Esophagus squamous epithelium (tissue), 5 donors: ENCODE measurements at places on chromosomes 13 and 19. TPM values are rescaled to one million over a fixed set of nuclear protein-coding genes. Genes with fewer than 3 reads are reported as not detected.

Gene KLK4
- total RNA-seq: not detected

DNA sequence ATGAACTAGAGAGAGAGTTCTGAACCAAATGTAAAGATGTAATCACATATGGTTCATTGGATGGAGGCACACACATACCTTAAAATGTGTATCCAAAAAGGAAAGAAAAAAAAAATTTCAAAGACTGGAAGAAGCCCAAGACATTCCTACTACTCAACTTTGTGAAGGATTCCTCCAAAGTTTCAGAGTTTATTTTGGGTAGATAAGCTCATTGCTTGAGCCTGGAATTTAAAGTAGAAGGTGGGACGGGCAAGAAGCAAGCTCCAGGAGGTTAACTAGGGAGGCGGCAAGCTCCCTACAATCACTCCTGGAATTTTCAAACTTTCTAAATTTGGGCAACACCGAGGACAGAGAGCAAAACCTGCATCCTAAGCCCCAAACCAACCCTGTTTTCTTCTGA, 1.9 kb downstream of the TSHZ3 start:
- H3K4me3 ChIP-seq: no peak overlapping the region
- DNase-seq: no peak
- peaks cover 25% of the 10 kb centered on the region for H3K4me1 ChIP-seq
- H3K27ac ChIP-seq: no peak overlapping the region
- H3K27me3 ChIP-seq: peaks cover 49% of the 10 kb centered on the region
- no peaks in the 10 kb centered on the region for H3K36me3 ChIP-seq

Gene ZNF429
- 13.7 TPM for total RNA-seq

DNA sequence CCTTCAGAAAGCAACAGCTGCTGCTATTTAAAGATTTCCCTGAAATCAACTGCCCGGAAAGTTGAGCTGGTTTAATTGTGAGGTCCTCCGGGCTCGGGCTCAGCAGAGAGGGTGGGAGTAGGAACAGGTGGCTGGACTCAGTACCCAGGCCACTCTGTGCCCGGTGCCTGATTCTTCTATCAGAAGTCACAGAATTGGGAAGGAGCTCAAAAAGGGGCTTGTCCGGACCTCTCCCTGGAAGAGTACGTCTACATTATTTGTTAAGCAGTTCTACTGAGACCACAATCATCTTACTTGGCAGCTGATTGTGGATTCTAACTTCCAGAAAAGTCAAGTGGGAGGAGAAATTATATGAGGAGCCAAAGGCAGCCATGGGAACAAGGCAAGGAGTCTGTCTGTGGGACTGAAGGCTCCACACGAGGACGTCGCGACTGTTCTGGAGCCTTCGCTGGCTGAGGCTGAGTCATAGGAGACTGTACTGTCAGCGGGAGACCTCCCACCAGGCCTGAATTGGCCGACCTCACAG, 91.7 kb upstream of the ANKRD10 start:
- no peak for DNase-seq
- no peaks in the 10 kb centered on the region for H3K27me3 ChIP-seq
- H3K4me3 ChIP-seq: no peak overlapping the region
- H3K4me1 ChIP-seq: peaks cover 5% of the 10 kb centered on the region
- H3K36me3 ChIP-seq: no peaks in the 10 kb centered on the region
- H3K27ac ChIP-seq: peak overlapping the region; percentile 53

GRCh38 chr13:60733933-60734332, 336.9 kb downstream of the TDRD3 start:
- H3K27me3 ChIP-seq: no peaks in the 10 kb centered on the region
- no peaks in the 10 kb centered on the region for H3K4me1 ChIP-seq
- no peaks in the 10 kb centered on the region for H3K36me3 ChIP-seq
- no peak overlapping the region for H3K4me3 ChIP-seq

DNA sequence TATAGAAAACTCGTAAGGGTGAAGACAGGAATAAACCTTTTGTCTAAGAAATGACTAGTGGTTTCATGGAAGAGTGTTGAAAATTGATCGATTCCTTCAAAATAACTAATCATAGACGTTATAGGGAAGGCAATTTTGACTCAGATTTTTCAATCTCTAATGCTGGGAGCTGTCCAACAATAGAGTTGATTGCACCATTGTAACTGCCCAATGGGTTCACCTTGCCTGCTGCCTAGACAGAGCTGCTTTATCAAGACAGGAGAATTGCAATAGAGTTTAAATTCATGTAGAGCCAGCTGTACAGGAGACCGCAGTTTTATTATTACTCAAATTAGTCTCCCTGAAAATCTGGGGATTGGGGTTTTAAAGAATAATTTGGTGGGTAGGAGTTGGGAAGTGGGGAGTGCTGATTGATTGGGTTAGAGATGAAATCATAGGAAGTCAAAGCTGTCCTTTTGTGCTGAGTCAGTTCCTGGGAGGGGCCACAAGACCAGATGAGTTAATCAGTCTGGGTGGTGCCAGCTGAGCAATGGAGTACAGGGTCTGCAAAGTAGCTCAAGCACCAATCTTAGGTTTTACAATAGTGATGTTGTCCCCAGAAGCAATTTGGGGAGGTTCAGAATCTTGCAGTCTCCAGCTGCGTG, 16.8 kb upstream of the ADGRE2 start:
- H3K4me3 ChIP-seq: no peak overlapping the region
- H3K4me1 ChIP-seq: no peaks in the 10 kb centered on the region
- DNase-seq: no peak
- no peaks in the 10 kb centered on the region for H3K27me3 ChIP-seq

DNA sequence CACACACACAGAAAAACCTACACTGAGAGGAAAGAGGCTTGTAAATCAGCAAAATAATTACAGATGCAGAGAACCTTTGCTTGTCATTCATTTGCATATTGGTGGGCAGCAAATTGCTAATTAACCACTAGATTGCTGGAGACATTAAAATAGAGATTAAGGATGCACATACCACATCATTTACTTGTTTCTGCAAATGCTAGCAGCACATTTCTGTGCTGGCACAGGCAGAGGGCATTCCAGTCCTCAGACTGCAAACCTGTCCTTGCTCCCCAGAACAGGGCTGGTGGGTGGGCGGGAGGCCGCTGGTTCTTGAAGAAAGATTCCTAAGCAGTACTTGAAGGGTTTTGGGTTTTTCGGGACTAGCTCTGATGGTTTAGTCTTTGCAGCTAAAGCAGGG, 941 bp upstream of the SIAH3 start:
- H3K27me3 ChIP-seq: peaks cover 81% of the 10 kb centered on the region
- H3K4me3 ChIP-seq: no peak overlapping the region
- H3K4me1 ChIP-seq: peaks cover 18% of the 10 kb centered on the region
- no peak overlapping the region for H3K27ac ChIP-seq

Gene C2CD4C
- 1.1 TPM for total RNA-seq

DNA sequence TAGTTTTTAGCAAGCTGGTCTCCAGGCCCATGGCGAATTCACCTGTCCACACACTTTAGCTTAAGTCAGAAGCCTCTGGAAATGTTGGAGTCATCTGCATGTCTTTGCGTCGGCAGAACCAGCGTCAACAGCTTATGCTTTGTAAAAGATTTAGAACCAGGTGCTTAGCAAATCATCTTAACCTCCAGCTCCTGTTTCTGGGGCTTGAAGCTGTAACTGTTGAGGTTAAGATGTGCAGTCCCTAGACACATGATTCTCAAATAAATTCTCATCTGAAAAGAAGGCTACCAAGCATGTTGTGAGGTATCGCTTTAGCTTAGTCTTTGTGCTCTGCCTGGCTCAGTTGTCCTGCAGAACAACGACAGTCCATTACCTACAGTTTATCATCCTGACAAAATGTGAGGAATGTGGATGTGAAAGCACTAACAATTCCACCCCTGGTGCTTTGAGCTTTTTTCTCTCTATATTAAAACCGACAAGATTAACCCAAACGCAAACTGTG, 4.4 kb downstream of the EFNB2 start:
- no peaks in the 10 kb centered on the region for H3K27me3 ChIP-seq
- H3K4me3 ChIP-seq: peak overlapping the region; percentile 24
- H3K27ac ChIP-seq: no peak overlapping the region
- no peaks in the 10 kb centered on the region for H3K36me3 ChIP-seq
- peaks cover 13% of the 10 kb centered on the region for H3K4me1 ChIP-seq

GRCh38 chr13:99191336-99191899, 9.2 kb upstream of the UBAC2 start:
- no peak for DNase-seq
- no peaks in the 10 kb centered on the region for H3K36me3 ChIP-seq
- H3K4me3 ChIP-seq: no peak overlapping the region

DNA sequence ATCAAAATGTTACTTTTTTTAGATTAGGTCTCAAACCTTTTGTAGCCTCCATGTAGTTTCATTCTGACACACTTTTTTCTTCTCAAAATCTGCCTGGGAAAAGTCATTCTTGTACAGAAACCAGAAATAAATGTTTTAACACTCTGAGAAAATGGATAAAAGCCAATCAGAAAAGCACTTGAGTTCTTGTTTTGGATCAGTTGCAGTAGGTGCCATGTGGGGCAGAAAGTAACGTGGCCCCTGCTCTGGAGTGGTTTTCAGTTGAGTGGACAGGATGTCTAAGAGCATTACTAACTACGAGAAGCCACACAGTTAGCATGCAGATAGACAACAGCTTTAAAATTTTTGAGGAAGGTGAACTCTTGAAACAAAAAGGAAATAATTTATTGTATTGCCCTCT, 19.1 kb downstream of the GPR183 start:
- no peaks in the 10 kb centered on the region for H3K27me3 ChIP-seq
- H3K27ac ChIP-seq: peak overlapping the region; percentile 84
- no peak overlapping the region for H3K4me3 ChIP-seq
- peaks cover 92% of the 10 kb centered on the region for H3K4me1 ChIP-seq

DNA sequence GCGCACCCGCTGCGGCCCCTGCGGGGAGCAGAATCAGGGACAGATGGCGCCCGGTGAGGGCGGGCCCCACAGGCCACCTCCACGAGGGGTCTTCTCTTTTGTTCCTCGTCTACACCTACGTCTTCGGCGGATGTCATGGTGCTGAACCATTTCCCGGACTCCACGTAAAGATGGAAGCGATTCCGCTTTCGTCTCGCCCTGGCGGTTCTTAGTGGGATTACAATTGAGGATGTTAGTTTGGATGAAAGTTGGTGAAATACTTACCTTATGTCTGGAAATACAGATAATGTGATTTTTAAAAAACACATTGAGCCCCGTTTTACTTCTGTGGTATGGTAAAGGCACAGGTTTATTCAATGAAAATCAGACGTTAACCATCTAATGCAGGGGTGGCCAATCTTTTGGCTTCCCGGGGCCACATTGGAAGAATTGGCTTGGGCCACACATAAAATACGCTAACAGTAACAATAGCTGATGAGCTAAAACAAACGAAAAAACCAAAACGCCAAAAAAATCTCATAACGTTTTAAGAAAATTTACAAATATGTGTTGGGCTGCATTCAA, 1.4 kb upstream of the ZMYM5 start:
- H3K4me1 ChIP-seq: peaks cover 9% of the 10 kb centered on the region
- peak overlapping the region; percentile 80 for H3K4me3 ChIP-seq
- peak overlapping the region; percentile 99 for H3K27ac ChIP-seq
- no peaks in the 10 kb centered on the region for H3K36me3 ChIP-seq

- DNase-seq: no peak
- no peak overlapping the region for H3K4me3 ChIP-seq
- no peaks in the 10 kb centered on the region for H3K36me3 ChIP-seq
- peaks cover 61% of the 10 kb centered on the region for H3K27me3 ChIP-seq
- H3K27ac ChIP-seq: no peak overlapping the region
Observed at GRCh38 chr13:25468325-25469168, 96.8 kb downstream of the ATP8A2 start.

- H3K36me3 ChIP-seq: no peaks in the 10 kb centered on the region
- H3K27ac ChIP-seq: no peak overlapping the region
- no peak for DNase-seq
- no peak overlapping the region for H3K4me3 ChIP-seq
Observed at GRCh38 chr13:72680353-72680752, 47.1 kb downstream of the MZT1 start.

DNA sequence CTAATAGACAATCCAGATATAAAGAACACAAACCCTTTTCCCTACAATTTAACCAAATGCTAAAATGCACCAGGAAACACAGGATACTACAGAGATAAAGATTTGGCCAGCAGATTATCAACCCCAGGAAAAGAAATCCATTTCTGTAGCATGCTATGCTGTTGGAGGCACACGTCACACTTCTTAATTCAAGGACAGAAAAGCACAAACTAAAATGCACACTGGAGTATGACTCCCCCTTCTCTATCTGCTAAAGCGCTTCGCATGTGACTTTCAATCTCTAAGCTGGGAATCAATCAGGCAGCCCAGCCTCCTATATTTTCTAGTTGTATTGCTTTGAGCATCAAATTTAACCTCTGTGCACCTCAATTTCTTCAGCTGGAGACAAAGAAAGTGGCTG, 22.2 kb downstream of the ABCC4 start:
- peaks cover 6% of the 10 kb centered on the region for H3K4me1 ChIP-seq
- H3K27ac ChIP-seq: no peak overlapping the region
- no peaks in the 10 kb centered on the region for H3K27me3 ChIP-seq
- no peaks in the 10 kb centered on the region for H3K36me3 ChIP-seq
- DNase-seq: no peak
- no peak overlapping the region for H3K4me3 ChIP-seq

DNA sequence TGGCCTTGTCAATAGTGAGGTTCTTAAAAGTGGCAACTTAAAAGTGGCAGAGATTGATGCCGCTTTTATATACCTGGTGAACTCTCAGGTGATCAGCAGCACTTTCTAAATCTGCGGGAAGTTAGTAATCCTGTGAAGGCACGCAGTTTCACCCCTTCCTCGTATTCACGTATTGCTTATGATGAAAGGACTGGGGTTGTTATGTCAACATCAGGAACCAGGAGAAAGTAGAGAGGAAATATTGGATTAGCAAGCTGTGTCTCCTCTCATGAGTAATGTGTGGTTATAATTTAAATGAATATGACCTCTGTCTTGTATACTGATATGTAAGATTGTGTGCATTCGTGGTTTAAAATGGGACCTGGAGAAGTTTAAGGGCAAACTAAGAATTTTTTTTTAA, 544.6 kb downstream of the SLITRK6 start:
- H3K27me3 ChIP-seq: no peaks in the 10 kb centered on the region
- no peaks in the 10 kb centered on the region for H3K4me1 ChIP-seq

Gene GJB2
- total RNA-seq: 1,256 TPM

DNA sequence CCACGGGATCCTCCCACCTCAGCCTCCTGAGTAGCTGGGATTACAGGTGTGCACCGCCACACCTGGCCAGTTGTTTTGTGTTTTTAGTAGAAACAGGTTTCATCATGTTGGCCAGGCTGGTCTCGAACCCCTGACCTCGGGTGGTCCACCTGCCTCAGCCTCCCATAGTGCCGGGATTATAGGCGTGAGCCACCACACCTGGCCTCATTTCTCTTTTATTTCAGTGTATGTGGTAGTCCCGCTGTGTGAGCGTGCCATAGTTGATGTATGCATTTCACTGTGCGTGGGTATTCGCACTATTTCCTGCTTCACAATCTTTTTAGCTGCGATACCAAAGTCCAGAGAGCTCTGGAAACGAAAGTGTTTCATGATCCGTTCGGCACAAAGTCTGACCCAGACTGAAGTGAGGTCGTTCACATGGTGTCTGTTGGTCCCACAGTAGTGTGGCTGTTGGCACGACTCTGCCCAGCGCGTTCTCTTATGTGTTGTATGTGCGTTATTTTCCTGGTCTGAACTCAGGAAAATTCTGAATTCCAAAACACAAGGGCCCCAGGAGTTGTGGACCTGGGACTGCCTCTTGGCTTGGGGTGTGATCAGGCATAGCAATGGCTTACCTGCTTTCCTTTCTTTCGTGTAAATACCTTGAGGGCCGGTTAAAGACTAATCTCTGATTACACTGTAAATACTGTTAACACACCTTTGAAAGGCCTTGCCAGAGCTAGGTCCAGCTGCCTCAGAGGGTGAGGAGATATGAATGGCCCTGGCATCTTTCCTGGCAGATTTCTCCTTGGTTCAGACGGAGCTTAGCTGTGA, 8.6 kb downstream of the EPN1 start:
- peaks cover 54% of the 10 kb centered on the region for H3K4me1 ChIP-seq
- no peaks in the 10 kb centered on the region for H3K27me3 ChIP-seq
- H3K27ac ChIP-seq: no peak overlapping the region
- no peak overlapping the region for H3K4me3 ChIP-seq
- DNase-seq: no peak

- DNase-seq: no peak
- H3K27me3 ChIP-seq: no peaks in the 10 kb centered on the region
- peaks cover 16% of the 10 kb centered on the region for H3K4me1 ChIP-seq
Observed at GRCh38 chr19:15671237-15671821, 1.6 kb upstream of the CYP4F12 start.

Gene LONP1
- total RNA-seq: 68.5 TPM
